ENCODE measurements at places on chromosomes 5 and 9.

DNA sequence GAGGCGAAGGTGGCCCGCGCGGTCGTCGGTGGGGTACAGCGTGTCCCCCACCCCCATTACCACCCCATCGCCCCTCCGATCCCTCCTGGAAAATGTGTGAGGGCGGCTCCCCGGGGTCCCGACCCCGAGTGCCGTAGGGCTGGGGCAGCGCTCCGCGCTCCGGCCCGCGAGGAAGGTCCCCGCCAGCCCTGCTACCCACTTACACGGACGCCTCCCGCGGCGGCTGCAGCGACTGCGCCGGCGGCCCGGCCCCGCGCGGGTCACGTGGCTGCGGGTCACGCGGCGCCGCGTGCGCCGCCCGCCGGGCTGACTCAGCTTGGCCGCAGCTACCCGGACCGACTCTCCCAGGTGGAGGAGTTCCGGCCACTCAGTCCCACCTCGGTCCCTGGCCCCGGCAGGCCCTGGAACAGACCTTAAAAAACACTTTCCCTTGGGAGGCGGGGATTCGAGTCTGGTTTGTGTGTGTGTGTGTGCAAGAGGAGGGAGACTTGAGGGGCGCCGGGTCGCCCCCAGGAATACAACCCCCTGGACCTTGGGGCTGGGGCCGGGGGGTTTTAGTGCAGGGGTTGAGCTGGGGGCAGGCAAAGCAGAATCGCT lies at the start of gene GNPDA1:
GNPDA1 (minus strand) TSS at position 236 of the 597 bp plus-strand sequence. CDS start 992 bp downstream, outside the sequence.
- peak; percentile 52 for DNase-seq

DNA sequence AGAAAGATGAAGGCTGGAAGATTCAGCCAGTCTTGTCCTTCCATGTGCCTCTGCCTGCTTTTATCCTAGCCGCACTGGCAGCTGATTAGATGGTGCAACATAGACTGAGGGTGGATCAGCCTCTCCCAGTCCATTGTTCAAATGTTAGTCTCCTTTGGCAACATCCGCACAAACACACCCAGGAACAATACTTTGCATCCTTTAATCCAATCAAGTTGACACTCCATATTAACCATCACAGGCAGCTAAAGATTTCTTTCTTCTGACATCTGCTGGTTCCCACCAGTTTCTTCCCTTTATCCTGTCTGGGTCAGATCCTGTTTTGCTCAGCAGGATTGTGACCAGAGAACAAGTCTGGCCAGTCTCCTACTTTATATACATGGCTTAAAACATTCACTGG lies 276.5 kb upstream of the TYRP1 start:
- no peak for DNase-seq

- DNase-seq, result no peak
These were observed 104.6 kb downstream of the CDK5RAP2 start for GRCh38 chr9:120475341-120475740.

DNA sequence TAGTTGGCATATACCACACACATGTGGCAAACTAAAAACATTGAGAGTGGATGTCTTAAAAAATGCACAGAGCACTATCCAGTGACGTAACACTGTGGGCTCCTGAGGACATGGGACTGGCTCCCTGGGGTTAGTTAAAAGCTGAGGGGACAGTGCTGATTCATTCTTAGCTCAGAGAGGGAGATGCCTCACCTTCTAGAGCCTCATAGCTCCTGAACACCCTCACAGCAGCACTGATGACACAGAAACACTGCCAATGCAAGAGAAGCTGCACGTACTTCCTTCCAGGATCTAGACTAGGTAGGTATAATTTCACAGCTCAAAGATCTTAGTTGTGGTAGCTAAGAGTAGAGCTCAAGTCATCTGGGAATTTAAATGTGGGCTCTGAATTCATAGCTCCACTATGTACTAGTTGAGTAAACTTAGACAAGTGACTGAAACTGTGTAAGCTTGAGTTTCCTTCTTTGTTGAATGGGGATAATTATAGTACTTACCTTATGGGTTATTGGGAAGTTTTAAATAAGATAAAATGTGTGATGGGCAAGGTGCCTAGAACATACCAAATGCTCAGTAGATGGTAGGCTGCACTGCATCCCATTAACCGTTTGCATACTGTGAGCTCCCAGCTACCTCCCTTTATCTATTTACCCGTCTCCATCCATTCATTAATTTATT lies 279.9 kb downstream of the ASTN2 start:
- DNase-seq, result no peak

GRCh38 chr5:115594128-115595047 lies 7.9 kb downstream of the TICAM2 start:
- no peak for DNase-seq

DNA sequence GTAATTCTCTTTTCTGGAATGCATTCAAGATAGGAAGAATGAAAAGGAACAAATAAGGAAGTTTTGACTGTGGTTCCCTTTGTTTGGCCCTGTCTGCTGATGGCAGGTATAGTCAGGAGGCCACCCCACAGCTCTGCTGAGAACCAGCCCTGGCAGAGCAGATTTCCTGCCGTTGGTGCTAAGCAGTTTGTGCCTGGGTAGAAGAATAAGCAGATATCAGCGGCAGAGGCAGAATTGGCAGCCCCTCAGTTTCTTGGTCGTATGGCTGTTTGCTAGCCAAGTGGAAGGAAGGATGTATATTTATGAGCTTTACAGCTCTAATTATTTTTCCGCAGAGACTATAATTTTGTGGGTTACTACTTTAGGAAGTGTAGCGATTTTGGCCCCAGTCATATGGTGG lies 310.2 kb upstream of the RFX3 start:
- DNase-seq, result no peak

GRCh38 chr9:106920701-106921283 lies 57.8 kb downstream of the ZNF462 start:
- DNase-seq, result no peak

- no peak for DNase-seq
These were observed 4.7 kb downstream of the NOTCH1 start for GRCh38 chr9:136541179-136541578.

GRCh38 chr5:107248066-107248695 lies 422.6 kb downstream of the EFNA5 start:
- no peak for DNase-seq

DNA sequence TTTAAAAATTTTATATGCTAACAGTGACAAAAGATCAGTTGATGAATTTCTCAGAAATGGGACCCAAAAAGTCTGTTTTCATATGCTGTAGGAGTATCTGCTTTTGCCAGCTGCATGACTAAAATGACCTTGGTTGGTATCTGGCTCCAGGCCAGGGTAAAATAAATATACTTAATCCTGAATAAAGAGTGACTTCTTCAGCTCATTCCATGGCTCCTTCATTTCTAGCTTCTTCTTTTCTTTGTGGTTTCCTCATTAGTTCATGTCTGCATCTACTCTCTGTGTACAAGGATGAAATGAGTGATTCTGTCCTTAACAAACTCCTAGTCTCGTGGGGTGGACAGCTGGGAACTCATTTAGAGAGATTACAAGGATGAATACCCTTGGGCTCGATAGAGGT lies 36.0 kb downstream of the RCL1 start:
- DNase-seq, result no peak

GRCh38 chr5:135980620-135981019 lies 25.8 kb upstream of the LECT2 start:
- no peak for DNase-seq

DNA sequence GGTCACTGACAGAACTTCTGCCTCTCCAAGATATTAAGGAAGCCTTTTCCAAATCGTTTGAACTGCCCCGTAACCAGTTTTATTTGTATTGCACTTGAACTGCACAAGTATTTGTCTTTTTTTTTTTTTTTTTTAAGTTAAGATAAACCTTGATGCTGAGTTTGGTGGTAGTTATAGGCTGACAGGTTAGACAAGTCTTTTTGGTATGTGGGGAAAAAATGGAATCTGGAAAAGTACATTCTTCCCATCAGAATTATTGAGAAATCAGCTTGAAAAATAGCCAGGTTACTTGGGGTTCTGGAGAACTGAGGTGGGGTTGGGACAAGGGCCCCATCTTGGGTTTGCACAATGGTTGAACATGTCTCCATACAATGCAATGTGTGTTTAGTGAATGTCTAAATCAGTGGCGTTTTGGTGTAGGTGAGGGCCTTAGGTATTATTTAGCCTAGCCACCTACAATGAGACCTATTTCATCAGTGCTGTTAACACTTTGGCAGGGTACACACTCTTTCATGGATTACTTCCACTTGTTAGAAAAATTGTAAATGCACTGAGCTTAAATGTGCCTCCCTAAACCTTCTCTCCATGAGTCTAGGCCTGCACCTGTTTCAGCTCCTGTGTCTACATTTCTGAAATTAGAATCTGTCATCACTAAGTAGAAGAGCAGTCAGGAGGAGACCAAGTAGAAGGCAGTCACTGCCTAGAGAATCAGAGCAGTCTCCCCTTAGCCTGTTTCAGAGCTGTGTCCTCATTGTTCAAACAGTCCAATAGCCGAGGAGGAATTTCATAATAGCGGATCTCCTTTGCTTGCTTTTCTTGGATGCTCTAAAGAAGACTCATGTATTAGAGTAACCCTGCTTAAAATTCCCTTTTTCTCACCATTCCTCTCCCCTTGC lies 140.0 kb upstream of the HMHB1 start:
- no peak for DNase-seq

GRCh38 chr5:110512266-110512665 lies 214.2 kb downstream of the TMEM232 start:
- DNase-seq, result no peak

DNA sequence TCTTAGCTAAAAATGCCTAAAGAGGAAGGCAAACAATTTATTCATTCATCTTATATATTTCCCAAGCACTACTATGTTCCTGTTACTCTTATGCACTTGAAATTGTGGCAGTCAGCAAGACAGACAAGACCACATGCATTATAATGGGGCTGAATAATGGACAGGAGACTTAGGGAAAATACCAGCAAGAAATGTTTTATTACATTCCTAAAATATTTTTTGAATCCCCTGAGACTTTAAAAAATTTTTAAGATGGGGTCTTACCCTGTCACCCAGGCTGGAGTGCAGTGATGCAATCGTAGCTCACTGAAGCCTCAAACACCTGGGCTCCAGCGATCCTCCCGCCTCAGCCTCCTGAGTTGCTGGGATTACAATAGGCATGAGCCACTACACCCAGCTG lies 13.2 kb downstream of the ZCCHC9 start:
- no peak for DNase-seq

DNA sequence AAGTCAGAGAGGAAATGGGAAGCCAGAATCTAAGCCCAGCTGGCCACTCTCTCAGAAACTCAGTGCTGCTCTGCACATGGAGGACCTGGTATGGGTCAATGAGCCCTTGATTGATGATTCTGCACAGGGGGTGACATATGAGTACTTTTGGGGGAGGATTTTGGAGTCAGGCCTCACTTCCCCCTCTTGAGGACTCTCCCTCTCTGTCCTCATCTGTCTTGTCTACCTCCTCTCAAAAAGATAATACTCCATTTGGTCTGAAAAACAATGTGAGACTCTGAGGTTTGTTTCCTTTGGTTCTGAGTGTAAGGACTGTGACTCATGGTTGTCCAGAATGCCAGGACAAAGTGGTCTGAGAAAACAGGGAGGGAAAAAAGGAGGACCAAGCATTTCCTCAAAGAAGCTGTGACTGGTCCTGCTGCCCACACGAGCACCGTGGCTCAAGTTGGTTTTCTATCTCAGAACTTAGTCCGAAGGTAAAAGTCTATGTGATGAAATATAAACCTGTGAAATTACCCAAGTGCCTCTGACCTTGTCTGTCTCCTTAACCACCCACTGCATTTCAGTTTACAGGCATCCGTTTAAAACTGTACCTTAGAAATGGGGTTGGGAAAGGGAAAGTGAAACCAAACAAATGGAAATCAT lies 11.1 kb downstream of the TTC39B start:
- no peak for DNase-seq

DNA sequence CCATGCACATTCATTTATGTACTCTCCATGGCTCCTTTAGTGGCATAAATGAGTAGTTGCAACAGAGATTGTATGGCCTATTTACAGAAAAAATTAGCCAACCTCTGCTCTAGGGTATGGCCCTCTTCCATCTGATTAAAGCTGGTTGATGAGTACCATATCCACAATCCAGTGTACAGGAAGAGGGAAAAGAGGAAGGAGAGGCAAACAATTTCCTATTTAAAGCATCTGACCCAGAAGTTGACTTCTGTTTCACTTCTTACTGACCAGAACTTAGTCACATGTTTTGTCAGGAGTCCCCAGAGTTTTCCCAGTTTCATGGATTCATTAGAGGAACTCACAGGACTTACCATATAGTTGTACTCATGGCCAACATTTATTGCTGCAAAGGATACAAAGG lies 68.6 kb upstream of the STARD4 start:
- DNase-seq, result no peak

GRCh38 chr9:122370869-122371755 lies at the start of gene PTGS1:
Gene PTGS1 (plus strand): TSS chr9:122371024. CDS start chr9:122371085, 61 bp downstream.
- DNase-seq, result no peak

DNA sequence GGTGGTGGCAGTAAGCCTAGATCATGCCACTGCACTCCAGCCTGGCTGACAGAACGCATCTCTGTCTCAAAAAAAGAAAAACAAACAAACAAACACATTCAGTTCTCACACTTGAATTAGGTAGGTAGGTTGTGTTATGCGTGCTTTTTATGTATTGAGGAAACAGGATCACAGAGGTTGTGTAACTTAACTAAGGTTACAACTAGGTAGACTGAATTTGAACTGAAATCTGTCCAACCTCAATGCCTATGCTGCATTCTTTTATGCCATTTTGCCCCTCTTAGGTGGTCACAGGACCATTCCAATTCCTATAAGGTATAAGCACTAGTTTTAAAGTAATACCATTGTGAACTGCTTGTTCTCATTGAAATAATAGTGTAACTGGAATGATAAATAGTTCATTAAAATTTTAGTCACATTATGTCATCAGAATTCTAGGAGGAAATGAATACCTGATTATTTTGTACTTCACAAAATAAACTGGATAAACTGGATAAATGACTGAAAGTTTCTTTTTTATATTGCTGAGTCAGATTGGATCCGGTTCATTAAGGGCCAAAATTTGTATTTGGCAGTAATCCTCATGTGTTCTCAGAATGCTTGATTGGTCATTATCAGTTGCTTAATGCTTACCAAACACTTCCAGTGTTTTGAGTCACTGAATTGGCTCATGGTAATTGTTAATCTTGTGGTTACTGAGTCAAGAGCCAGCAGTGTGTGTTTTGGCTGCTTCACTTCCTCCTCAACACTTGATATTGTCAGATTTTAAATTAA lies 7.1 kb downstream of the UBAP1 start:
- no peak for DNase-seq

GRCh38 chr5:160434022-160434531 lies 12.4 kb downstream of the PTTG1 start:
- DNase-seq, result no peak

Data from T-helper 17 cell (primary cell).